Adrenal gland (tissue), 19 donors: ENCODE measurements at places on chromosomes 2 and 18. TPM values are rescaled to one million over a fixed set of nuclear protein-coding genes. Genes with fewer than 3 reads are reported as not detected.

- no peak for DNase-seq
Measured at GRCh38 chr18:32480581-32480980, 9.9 kb upstream of the GAREM1 start.

Gene ZNF513
- total RNA-seq: 15.3 TPM

Gene CABYR
- 2.9 TPM for total RNA-seq

DNA sequence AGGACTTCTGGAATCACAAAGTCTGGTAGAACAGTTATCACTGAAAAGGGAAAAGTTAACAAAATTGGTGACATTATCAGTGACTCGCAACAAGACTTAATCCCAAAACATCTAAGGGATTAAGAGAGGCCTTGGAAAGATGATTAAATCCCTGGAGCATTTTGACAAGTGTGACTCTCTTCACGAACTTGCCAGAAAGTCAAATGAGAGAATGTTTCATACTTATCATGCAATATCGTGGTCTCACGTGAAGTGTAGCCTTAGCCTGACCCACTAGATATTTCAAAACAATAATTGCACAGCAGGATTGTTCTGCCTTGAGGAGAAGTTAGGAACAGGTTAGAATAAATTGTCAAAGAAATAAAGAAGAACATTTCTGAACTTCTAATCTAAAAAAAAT, 104.5 kb downstream of the COL6A3 start:
- DNase-seq: no peak

GRCh38 chr2:226793646-226794045, 6.0 kb downstream of the IRS1 start:
- no peak for DNase-seq

DNA sequence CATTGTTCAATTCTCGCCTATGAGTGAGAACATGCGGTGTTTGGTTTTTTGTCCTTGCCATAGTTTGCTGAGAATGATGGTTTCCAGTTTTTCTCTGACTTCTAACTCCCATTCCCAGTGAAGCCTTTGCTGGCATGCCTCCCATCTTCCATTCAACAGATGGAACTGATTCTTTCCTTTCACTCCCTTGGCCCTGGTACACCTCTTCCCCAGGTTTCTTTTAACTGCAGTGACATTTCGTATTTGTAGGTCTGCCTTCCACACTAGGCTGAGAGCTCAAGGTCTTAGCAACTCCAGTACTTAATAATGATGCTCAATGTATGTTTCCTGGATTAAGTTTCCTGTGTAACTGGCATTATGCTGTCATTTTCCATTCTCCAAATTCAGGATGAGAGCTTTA, 48.5 kb downstream of the GAREM1 start:
- DNase-seq: no peak

GRCh38 chr2:61006486-61007105, 10.9 kb upstream of the PEX13 start:
- no peak for DNase-seq

DNA sequence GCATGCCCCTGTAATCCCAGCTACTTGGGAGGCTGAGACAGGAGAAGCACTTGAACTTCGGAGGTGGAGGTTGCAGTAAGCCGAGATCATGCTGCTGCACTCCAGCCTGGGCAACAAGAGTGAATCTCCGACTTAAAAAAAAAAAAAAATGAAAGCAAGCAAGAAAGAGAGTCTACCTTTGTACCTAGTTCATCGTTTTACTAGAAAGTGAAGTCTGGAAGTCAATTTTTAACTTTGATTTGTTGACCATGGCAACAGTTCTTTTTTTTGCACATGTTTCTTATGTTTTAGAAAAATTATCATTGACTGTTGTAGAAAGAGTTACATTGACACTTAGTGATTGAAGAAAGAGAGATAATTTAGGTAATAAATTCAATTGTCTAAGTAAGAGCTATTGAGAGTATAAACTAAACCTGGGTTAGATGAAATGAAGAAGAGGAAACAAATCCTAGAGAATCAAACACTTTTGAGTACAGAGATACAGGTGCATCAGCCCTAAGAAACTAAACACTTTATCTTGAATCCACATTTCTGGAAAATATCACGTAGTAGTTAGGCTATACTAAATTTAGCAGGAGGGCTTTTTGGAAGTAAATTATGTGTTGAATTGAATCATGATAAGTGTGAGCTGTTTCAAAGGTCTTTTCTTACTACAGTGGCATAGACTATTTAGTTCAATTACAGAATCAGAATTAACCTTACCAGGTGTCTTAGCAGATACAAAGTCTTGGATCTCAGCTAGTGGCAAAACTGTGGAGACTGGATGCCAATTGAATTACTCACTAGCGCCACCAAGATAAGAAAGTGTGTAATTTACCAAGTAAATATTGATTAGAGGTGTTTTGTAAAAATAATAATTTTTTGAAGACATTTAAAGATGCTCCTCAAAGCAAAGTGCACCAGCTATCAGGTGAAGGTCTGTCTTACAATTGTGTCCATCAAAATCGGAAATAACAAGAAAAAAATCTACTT, 303.4 kb upstream of the NRXN1 start:
- DNase-seq: no peak

DNA sequence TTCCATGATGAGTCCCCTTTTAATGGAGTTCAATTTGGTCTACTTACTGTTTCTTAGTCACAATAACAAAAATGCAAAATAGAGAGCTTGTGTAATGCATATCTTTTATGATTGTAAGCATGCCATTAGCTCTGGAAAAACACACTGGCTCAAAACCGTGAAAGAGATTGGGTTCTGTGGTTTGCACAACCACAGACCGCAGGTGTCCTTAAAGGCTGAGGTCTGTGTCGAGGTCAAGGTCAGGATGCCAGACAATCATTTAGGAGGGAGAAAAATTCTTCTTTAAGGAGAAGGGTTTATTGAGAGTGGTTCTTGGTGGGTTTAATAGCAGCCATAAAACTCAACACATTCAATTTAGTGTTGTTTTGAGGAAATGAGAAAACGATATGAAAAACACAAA, 487.2 kb downstream of the GALR1 start:
- no peak for DNase-seq

DNA sequence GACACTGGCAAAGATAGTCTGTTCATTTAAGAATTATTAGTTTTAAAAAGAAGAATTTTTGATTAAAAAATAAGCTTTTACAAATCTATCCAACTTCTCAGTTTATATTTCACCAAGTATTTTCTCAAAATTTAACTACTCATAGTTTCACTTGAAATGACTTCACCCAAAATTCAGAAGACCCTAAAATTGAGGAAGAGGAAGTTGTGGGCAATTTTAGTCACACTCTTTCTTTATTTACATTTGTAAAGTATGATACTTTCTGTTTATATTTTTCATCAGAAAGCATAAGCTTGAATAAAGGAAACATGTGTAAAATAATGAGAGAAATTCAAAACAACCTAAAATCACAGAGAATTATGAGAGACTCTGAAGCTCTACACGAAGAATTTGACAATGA, 278.8 kb upstream of the MEIS1 start:
- no peak for DNase-seq

GRCh38 chr2:18498531-18498930, 61.9 kb downstream of the RDH14 start:
- no peak for DNase-seq

DNA sequence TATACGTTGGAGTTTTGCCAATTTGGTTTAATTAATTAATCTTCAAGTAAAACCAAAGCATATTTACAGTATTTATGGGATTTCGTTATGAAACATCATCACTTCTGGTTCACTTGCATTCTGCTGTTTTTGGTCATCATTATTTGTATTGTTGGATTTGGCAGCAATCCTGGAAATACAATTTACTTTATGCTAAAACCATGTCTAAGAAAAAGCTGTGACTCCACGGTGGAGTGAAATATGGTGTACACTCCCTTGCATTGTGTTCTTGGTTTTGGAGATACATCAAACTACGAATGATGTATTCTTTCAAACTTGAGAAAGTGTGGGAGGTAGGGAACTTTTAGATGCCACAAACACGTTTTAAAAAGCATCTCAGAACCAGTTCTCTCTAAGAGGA, 106.4 kb downstream of the CTAGE1 start:
- DNase-seq: no peak

Gene OSBPL1A
- total RNA-seq: 116 TPM

GRCh38 chr2:111148925-111149324, 28.2 kb downstream of the BCL2L11 start:
- DNase-seq: no peak

Gene PIAS2
- total RNA-seq: 38.1 TPM

- peak; percentile 57 for DNase-seq
Measured at GRCh38 chr18:48036641-48037421, 106.4 kb upstream of the SMAD2 start.

DNA sequence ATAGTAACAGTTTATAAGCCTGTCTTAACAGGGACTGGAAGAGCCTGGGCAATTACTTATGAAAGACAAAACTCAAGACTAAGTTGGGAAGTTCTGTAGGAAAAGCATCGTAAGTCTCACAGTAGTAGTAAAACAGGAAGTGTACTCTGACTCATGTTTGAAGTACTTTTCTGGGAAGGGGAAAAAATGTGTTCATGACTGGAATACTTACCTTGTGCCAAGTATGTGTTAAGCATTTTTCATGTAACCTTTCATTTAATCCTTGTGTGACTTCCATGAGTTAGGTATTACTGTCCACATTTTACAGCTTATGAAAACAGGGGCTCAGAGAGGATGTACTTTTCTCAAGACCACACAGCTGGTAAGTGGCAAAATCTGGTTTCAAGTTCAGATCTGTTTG, 13.7 kb upstream of the SKOR2 start:
- no peak for DNase-seq

Gene GNAL
- 1.2 TPM for total RNA-seq

Gene CCDC74B
- total RNA-seq: 11.0 TPM

Gene LYG2
- not detected for total RNA-seq

DNA sequence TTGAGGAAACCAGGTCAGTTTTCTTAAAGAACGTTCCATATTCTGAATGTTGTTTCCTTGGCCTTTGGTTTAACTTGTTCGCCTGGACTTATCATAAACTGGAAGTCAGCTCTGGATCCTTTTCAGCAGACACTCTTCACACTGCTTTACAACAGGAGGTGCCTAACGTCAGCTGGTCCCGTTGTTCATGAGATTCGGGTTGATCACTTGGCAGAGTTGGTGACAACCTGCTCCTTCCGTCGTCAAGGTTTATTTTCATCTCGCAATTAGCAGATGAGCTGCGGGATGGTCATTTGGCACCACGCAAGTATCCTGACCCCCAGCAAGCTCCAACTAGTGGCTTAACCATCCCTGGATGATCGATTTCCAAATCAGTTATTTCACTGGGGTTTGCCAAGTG, 23.0 kb upstream of the BIN1 start:
- no peak for DNase-seq

Gene HRH4
- not detected for total RNA-seq

DNA sequence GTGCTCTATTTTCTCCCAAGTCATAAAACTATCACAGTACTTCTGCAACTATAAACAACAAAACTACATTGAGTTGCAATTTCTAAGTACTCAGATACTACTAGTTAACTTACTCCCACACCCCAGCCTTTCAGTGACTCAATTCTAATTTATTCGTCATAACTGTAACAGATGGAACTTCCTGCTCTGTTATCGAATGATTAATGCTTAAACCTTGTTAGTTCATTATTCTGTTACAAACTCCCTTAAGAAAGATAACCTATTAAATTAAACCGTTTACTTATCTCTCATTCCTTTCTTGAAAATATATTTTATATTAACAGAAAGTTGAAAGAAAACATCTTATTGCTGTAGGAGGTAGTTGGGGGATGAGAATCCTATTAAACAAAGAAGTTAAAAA, 17.0 kb downstream of the TNFAIP6 start:
- no peak for DNase-seq

DNA sequence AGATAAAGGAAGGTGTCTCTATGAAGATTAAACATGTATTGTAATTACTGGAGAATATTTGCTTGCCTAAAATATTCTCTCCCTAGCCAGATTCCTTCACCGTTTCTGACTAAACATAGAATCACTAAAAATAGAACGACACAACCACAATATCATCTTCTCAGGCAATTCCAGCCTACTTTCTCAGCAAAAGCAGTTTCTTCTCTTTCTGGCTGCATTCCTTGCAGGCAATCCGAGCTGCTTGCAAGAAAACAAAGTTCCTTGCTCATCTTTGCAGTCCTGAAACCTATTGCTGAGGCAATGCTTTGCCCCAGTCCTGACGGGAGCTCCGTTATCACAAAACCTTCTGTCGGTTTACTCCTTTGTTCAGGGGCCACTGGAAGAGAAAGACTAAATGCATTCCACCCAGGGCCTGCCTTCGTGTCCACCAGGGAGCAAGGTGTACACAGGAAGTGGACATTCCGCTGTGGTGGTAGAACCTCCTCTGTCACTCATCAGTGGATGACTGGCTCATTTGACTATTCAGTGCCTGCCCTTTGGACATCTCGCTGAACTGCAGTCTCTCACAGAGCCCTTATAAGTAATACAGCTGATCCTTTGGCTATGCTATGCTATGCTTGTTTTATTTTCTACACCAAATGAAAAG, 239.2 kb upstream of the DOK6 start:
- DNase-seq: no peak

DNA sequence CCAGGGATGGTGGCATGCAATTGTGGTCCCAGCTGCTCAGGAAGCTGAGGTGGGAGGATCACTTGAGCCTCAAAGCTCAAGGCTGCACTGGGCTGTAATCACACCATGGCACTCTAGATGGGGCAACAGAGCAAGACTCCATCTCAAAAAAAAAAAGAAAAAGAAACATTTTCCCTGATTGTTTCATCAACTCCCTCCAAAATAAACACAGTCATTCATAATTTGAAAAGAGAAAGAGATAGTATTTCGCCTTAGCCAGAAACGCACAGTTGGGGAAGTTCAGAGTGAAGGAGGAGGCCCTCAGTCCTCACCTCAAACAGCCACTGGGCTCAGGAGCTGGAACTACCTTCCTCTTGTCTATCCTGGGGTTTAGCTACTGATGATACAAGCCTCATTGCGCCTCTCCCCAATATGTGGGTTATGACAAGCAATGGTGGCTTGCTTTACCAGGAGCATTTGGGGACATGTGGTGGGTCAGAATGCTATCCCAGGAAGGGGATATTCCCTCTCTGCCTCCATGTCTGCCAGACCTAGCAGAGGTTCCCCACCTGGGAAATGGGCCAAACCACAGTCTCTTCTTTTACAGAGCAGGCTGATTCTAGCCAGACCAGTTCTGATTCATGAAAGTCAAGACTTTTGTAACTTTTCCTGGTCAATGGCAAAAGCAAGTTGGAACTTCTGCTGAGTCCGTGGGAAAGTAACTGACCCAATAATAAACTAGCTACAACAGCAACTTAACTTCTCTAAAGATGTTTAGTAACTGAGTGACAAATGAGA, 22.2 kb upstream of the TMEM87B start:
- DNase-seq: peak; percentile 81

DNA sequence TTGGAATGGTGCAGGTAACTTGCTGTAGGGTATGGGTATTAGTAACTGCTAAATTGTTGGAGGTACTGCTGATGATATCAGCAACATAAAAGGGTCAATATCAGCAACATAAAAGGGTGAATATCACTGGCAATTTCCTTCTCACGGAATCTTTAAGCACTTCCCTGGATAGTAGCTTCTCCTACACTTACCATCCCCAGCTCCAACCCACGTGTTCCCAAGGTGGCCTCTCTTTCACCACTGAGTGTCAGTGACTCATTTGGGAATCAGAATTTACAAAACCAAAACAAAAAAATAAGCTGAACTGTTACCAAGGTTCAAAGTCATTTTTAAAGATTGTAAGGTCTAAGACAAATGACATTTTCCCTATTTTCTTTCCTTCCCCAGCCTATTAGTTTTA, 70.8 kb downstream of the LRP2 start:
- no peak for DNase-seq

Gene POMC
- total RNA-seq: 7.2 TPM

GRCh38 chr2:148237911-148238310, 217.0 kb downstream of the MBD5 start:
- DNase-seq: no peak

Gene TEX51
- total RNA-seq: not detected

GRCh38 chr2:228747483-228747882, 523.6 kb downstream of the PID1 start:
- DNase-seq: no peak
